ENCODE measurements at places on chromosomes 2 and 18.

DNA sequence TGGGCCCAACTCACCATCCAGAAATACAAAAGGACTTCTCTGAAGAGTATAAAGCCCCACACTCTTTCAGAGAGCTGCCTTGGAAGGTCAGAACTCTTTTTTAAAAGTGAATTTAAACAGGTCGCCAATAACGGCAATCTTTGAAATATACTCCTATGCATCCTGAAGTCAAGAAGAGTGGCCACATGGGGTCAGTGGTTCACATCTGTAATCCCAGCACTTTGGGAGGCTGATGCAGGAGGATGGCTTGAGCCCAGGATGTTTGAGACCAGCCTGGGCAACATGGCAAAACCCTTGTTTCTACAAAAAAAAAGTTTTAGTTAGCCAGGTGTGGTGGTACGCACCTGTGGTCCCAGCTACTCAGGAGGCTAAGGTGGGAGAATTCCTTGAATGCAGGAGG lies 68.1 kb upstream of the FZD7 start:
- no peak for DNase-seq

DNA sequence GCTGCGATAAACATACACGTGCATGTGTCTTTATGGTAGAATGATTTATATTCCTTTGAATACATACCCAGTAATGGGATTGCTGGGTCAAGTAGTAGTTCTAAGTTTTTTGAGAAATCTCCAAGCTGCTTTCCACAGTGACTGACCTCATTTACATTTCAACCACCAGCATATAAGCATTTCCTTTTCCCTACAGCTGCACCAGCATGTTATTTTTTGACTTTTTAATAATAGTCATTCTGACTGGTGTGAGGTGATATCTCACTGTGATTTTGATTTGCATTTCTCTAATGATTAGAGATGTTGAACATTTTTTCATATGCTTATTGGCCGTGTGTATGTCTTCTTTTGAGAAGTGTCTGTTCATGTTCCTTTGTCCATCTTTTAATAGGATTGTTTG lies 22.8 kb downstream of the GALNT1 start:
- no peak for DNase-seq

DNA sequence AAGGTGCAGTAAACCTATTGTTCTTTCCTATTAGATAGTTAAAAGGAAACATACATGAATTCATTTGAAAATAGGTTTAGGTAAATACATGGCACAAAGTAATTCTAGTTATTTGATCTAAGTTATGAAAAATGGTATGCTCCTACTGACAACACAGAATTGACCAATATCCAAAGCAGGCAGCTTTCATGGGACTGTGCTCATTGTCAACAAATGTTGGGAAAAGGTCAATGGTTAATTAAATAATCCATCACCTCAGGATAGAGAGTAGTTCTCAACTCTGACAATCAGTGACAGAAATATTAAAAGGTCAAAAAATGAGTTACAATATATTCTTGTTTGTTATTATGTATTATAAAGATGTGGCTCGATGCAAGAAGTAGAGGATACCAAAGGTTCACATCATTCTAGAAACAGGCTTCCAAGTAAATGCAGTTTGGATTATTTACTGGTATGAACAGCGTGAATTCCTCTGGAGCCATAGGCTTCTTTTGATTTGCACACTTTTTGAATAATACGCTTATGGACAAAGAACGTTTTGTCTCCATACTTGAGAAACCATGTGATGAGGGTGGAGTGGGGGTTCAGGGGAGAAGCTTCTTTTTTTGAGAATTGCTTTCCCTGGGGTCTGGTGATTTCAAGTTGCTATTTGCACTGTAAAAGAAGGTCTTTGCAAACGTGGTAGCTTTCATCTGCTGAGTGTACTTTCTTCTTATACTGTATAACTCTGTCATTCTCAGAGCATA lies 422.0 kb upstream of the ZEB2 start:
- DNase-seq: no peak

GRCh38 chr2:199509403-199509802 lies 51.7 kb upstream of the SATB2 start:
- DNase-seq: no peak

- DNase-seq: no peak
Measured at GRCh38 chr2:231397928-231398294, 2.4 kb downstream of the B3GNT7 start.

DNA sequence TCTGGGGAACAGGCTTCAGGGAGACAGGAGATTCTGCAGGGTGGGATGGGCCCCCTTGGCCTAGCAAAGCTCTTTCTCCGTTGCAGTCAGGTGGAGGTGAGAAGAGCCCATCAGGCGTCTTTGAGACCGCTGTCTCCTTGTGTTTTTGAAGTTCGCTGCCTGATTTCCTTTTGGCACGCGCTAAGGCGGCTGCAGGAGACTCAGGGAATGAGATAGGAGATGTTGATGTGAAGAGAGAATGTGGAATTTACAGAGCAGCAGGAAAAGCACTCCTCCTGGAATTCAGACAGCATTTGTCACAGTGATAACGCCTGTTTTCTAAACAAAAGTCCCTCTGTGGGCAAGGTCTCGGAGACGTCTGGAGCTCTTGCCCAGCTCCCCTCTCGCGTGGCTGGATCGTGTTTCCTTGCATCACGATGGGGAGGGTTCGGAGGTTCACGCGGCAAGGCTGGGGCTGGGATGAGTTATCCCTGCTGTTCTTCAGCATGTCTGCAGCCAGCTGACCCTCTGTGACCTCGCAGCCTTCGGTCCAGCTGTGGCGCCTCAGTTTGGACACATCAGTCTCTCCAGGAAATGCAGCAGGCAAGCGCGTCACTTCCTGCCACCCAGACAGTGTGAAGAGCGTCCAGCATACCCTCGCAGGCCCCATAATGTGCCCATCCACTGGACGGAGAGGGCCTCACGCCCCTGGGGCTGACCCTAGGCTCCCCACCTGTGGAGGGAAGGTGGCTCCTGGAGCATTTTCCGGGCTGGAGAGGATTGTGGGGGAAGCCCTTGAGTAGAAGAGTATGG lies 30.2 kb downstream of the GLI2 start:
- DNase-seq: no peak

GRCh38 chr2:73984203-73984921 lies at the start of gene TET3:
Gene TET3, plus strand, starts transcription at chr2:73984910. Its CDS starts 1,494 bp downstream, at chr2:73986404.
- DNase-seq: peak; percentile 27

DNA sequence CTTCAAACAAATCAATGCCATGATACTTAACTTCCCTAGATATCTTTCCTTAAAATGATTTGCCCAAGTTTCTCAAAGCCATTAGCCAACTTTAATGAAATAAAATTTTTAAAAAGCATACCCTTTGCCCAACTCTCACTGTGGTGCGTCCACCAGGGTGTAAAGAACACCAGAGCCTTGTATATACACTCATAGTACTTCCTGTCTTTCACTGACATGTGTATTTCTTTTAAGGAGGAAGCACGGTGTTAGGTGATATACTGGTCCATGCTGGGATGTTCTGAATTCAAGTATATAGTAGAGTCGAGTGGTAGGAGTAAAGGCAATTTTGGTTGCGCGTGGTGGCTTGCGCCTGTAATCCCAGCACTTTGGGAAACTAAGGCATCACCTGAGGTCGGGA lies 22.7 kb downstream of the AAK1 start:
- DNase-seq: no peak

DNA sequence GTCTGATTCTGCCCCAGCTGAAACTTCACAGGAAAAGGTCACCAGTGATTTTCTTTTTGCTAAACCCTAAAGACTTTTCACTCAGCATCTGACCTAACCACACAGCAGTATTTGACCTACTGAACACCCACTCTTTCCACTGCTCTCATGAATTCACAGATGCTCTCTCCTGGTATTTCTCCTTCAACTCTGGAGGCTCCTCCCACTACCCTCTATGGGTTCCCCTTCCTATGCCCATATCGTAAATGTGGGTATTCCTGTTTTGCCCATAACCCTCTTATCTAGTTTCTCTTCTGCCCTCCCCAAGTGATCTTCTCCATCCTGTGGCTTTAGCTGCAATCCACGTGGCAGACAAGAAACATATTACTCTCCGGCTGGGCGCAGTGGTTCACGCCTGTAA lies 7.6 kb downstream of the PLEKHM3 start:
- peak; percentile 52 for DNase-seq

- DNase-seq: peak; percentile 44
Measured at GRCh38 chr2:3423492-3424170, 44.1 kb downstream of the TRAPPC12 start.

DNA sequence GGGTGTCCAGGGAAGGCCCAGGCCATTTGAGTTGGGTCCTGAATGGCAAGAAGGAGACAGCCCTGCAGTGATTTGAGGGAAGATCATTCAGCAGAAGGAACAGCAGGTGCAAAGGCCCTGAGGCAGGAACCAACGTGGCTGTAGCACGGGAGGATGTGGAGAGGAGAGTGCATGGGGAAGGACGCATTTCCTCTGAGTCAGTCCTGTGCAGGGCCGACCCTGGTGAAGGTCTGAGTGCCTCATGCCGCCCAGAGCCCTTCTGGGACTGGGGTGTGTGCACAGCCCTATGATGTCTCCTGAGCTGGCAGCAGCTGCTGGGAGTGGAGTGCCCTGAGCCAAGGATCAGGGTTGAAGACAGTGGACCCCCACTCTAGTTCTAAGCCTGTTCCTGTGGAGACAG lies 17.9 kb upstream of the ARHGEF4 start:
- no peak for DNase-seq

- DNase-seq: no peak
Measured at GRCh38 chr2:129661935-129662334, 317.5 kb upstream of the RAB6C start.
